NCI-H146 (cell line): ENCODE measurements at places on chromosomes 5 and 9.

- no peak for DNase-seq
Observed at GRCh38 chr5:132027027-132027426, 15.6 kb upstream of the ACSL6 start.

DNA sequence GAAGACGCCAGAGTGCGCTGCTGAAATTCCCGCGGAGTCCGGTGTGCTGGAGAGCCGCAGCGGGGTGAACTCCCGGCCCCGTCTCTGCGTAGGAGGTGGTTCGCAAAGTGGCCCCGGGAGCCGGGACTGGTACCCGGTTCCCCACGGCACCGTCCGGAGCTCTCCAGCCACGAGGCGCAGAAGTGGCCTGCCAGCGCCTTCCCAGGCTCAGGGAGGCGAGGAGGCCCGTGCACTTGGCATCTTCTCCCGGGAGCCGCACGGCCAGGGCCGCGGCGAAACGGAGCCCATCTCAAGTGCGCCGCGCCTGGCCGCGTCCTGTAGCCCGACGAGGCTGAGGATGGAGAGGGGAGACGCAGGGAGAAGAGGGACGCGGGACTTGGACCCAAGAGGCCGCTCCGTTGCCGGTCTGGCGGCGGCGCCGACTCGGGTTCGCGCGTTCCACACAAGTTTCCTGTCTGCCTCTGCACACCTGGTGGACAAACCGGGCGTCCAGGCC lies 1.1 kb upstream of the IRX1 start:
- DNase-seq, result no peak

- peak; percentile 56 for DNase-seq
Observed at GRCh38 chr5:1437226-1437829, 7.9 kb downstream of the SLC6A3 start.

DNA sequence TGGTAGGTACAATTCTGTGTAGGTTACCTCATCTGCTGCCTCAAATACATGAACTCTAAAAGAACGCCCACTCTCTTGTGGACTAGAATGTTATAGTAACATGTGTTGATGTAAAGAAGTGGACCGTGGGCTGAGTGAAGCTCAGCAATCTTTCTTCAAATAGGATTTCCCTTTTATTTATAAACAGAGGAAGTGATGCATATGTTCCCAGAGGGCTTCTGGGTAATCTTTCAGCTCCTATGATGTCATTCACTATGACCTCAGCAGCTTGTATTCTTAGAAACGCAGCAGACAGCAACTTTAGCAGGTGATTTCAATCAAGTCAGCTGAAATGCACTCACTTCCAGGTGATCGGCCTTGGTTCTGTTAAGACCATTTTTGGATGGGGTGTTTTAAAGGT lies 14.4 kb downstream of the F2RL2 start:
- DNase-seq, result no peak

DNA sequence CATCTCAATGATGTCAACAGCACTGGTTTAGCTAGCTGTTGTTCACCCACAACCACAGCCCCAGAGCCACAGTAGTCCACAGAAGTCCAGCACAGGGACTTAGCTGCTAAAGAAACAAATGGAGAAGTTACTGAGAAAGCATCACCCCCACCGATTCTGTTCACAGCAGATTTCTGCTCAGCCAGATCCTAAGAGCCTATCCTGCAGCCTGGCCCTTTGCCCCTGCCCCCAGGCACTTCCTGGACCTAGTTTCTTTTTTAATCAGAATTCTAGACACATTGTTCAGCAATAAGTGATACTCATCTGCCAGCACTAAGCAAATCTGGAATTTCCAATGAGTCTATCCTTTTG lies 7.4 kb downstream of the B4GALT1 start:
- no peak for DNase-seq

DNA sequence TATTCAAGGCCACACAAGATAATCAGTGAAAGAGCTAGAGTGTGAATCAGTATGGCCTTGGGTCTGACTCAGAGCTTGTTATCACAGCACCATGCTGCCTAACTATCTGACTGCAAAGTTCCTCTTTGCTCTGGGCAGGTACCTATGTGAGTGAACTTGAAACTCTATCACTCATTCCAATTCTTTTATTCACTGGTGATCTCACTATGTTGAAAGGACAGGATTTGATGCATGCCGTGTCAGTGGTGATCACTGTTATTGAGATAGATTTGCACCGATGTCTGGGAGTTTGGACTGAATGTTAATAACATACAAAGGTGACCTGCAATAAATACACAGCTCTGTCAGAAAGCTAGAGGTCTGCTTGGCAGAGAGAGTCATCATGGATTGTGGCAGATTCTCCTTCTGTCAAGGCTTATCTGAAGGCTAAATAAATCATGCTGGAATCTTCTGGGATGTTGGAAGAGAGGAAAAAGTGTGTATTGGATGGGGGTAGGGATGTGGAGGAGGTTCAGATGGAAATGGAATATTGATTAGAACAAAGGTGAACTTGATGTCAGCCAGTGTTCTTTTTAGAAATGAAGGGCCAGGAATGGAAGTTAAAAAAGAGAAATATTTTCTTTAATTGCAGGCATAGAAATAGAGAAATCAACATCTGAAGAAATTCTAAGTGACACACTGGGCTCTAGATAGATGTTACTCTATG lies 91.8 kb upstream of the TNC start:
- DNase-seq, result no peak

DNA sequence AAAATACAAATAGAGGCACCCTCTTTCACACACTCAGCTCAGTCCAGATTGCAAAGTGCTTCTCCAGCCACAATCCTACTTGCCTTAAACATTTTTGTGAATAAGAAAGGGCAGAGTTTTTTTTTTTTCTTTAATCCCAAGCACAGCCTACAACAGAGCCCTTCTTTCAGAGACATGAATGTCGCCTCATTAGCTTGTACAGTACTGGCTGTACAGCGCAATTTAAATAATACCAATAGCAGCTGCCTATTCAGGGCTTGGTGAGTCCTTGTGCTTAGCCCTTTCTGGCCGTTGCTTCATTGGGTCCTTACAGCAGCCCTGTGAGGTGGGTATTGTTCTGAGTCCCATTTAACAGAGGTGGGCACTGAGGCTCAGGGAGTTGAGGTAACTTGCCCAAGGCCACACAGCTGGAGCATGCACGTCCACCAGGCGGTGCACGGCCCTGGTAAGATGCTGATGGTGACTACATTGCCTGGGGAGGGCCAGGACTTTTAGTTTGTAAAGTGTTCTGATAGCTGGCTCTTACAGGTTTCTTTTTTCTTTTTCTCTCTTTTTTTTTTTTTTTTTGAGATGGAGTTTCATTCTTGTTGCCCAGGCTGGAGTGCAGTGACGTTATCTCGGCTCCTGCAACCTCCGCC lies 23.1 kb downstream of the NDST1 start:
- no peak for DNase-seq

GRCh38 chr5:146026307-146027010 lies 78.9 kb downstream of the PLAC8L1 start:
- no peak for DNase-seq

DNA sequence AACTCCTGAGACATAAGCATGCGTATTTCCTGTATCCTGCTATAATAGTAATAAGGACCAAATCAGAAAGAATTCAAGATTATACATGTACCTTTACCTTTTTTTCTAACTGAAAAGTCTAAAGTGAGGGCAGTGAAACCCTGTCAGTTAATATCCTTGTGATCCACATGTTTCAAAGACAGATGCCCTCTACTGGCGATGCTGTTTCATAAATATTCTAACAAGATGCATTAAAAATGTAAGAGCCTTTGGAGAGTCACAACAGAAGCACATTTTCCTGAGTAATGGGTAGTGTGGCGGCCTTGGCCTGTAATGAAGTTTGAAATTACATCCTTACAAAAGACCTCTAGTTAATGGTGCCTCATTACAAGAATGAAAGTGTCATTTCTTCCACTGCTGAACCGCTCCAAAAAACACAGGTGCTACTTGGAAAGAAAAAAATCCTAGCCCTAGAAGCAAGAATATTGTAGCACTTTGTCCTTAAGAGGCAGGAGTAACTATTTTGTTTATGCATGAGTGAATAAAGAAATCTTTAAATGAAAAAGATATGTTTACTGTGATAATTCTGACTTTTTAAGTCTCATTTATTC lies 232.6 kb downstream of the EPB41L4A start:
- DNase-seq, result peak; percentile 40

DNA sequence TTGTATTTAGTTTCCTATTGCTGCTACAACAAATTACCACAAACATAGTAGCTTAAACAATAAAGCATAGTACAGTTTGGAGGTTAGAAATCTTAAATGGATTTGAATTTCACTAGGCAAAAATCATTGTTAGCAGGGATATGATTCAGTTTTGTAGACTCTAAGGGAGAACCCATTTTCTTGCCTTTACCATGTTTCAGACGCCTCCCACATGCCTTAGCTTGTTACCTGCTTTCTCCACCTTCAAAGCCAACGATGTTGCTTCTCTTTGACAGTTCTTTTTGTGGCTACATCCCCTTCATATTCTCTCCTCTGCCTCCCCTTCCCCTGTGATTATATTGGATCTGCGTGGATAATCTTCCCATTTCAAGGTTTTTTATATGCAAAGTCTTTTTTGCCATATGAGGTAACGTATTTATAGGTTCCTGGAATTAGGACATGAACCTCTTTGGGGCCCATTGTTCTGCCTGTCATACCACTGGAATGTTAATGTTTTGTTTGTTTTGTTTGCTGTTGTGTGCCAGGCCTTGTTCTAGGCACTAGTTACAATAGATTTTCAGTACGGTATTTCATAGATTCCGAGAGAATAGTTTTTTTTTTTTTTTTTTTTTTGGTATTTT lies 54.1 kb downstream of the UHRF2 start:
- DNase-seq, result no peak

DNA sequence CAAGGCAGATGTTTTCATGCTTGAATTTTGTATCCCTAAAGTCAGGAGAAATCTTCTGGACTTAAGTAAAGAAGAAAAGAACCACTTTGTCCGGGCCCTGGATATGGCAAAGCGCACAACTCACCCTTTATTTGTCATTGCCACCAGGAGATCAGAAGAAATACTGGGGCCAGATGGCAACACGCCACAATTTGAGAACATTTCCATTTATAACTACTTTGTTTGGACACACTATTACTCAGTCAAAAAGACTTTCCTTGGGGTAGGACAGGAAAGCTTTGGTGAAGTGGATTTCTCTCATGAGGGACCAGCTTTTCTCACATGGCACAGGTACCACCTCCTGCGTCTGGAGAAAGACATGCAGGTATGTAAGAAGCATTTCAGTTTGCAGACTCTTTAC lies 2.3 kb downstream of the TYRP1 start:
- DNase-seq, result no peak

- DNase-seq, result no peak
Observed at GRCh38 chr5:65326922-65327321, 154.8 kb downstream of the ADAMTS6 start.

GRCh38 chr9:83154087-83154736 lies 91.3 kb upstream of the RASEF start:
- no peak for DNase-seq

DNA sequence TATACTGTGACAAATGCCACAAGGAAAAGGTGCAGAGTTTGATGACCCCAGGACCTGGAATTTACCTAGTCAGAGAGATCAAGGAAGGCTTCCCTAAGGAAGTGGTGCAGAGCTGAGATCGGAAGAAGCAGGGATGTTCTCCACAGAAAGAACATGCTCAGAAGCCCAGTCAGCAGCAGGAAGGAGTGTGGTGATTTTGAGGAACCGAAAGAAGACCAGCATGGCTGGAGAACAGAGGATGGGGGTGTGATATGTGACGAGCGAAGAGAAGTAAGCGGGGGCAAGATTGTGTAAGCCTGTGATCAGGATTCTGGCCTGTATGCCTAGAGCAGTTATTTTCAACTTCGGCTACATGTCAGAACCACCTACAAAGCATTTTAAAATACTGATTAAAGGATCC lies 18.7 kb upstream of the PIK3R1 start:
- DNase-seq, result no peak
